ENCODE measurements at places on chromosomes 3 and 15.
A peak's percentile ranks its signal among the peaks of the same experiment; 100 is the strongest.

DNA sequence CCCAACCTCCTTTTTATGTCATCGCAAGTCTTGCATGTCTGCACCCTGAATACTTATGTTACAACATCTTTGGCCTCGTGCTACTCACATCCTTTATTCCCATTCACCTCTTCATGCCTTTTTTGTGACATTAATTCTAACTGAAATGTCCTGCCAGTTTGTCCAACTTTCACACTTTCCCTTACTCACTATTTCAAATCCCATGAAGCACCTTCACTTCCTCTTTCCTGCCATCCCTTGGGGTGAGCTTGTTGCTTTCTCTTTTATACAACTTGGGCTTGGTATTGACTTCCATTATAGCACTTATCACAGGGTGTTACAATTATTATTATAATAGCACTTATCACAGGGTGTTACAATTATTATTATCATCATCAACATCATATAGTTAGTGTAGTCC, 496.3 kb downstream of the NLGN1 start:
- DNase-seq, result no peak

DNA sequence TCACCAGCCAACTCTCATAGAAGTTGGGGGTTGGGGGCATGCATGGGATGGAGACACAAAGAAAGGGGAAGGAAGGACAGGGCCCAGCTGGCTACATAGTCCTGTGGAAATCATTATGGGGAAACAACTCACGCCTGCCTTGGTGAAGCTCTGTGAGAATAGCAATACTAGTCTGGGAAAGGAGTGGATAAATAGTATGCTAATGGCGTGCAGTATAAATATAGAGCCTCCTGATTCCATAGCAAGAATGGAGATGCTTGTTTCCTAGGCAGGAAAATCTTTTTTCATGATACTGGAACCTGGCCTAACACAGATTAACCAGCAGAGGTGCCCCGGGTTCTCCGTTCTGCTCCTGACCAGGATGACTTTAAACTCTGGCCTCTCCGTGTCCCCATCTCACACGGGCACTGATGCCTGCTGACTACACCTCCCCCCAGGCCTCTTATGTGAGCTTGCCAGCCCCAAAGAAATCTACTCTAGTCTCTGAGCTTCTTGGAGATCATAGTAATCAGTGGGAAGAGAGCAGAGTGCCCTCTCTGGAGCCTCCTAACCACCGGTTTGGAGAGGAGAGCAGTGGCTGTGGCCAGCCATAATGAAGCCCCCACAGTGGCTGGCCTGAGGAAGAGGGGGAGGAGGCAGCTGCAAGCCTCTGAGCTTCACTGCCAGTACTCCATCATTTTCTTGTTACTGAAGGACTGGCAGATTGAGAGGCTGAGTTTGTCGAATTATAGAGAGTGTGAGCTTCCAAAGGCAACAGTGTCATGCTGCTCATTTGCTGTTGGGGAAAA, 355.0 kb upstream of the SEMA6D start:
- no peak for DNase-seq

- peak; percentile 22 for DNase-seq
Measured at GRCh38 chr15:55823191-55823670, 80.3 kb upstream of the PRTG start.

- no peak for DNase-seq
Measured at GRCh38 chr3:3851621-3852323, 52.5 kb downstream of the LRRN1 start.

DNA sequence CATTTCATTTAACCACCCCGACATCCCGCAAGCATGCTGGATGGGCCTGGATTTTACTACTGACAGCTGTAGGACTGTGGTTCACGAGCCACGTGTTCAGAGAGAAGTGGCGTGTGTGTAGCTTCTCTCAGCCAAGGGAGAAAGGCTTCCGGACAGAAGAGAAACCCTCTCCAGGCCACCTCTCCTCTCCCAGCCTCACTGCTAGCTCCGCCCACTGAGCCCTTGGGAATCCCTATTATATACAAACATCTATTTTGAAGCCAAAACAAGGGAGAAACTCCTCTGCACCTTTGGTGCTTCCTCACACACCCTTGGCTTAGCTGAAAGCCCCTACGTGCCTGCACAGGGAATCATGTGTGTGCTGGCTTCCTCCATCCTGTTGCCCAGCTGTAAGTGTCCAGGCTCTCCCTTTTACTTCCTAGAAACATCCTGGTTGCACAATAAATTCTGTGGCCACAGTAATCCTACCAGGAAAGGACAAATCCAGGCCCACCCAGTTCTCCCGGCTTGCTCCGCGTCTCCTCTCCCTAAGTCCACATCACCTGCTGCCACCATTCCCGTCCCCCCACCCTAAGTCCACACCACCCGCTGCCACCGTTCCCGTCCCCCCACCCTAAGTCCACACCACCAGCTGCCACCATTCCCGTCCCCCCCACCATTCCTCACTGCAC, 30.5 kb downstream of the PCSK6 start:
- DNase-seq, result no peak

- peak; percentile 13 for DNase-seq
Measured at GRCh38 chr15:51499379-51499976, 123.1 kb downstream of the DMXL2 start.

DNA sequence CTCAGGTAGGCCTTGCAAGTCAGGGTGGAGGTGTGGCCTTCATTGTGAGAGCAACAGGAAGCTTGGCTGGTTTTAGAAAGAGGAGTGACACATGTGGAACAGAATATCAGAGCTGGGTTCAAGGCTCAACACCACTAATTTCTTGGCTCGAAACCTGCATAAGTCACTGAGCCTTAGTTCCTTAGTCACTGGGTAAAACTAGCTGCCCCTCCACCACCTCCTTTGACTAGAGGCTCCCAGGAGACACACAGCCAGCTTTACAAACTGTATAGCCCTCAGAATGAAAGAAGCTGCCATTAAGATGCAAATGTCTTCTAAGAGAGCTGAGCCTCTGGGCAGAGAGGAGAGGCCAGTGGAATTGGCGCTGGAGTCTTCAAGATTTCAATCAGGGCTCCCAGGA, 67.7 kb downstream of the CERS3 start:
- DNase-seq, result no peak

- no peak for DNase-seq
Measured at GRCh38 chr3:119911748-119912147, 129.8 kb downstream of the NR1I2 start.
